ENCODE measurements at places on chromosomes 1 and 21. TPM values are rescaled to one million over a fixed set of nuclear protein-coding genes. Genes with fewer than 3 reads are reported as not detected.

- no peak for DNase-seq
Observed at GRCh38 chr1:204250428-204251030, 36.7 kb upstream of the GOLT1A start.

- DNase-seq, result no peak
Observed at GRCh38 chr1:75855734-75856133, 59.1 kb downstream of the MSH4 start.

DNA sequence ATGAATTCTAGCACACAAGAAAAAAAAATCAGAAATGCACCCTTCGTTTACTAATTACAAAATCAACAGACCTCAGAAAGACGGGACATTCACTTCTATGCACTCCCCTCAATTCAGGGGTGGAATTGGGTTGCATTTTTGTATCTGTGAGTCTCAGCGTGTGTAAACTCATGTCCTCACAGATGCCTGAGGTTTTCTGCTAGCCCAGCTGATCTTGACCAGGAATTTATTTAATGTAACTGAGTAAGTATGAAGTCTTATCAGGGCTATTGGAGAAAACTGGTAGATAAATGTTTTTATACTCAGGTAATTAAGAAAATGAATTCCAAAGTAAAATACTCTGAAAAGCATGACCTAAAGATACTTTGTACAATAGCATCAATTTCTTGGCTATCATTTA, 167.7 kb downstream of the RUNX1 start:
- DNase-seq, result peak; percentile 74

DNA sequence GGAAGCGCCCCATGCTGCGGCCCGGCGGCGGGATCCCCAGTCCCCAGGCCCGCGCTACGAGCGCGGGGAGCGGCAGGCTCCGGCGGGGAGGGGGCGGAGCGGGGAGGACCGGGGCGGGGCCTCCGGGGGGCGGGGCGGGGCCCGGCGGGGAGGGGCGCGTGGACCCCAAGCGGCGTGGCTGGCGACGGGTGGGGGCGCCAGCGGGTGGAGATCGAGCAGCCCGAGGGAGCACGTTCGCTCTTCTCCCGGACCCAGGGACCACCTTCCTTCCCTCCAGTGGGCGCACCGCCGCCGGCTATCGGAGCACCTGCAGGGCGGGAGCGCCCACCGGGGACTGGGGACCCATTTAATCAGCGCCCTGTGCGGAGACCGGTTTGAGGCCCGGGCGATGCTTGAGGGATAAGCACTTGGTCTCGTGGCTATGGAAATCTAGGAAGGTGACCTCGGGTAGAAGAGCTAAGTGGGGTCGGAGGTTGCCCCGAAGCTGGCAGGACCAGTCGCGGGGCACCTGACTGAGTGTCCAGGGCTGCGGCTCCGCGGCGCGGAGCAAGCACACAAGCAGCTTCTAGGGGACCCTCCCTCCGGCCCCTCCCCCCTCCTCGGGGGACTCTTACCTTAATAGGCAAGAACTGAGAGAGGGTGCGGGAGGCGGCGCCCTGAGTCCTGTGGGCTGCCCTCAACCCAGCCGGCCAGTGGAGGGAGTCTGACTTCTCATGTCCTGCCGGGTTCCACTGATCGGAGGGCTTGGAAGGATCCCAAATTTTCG, at the start of gene TSPAN2:
Gene TSPAN2 (minus strand): TSS at position 84 of the 766 bp plus-strand sequence. CDS start 71 bp downstream, at position 13.
- DNase-seq, result no peak

DNA sequence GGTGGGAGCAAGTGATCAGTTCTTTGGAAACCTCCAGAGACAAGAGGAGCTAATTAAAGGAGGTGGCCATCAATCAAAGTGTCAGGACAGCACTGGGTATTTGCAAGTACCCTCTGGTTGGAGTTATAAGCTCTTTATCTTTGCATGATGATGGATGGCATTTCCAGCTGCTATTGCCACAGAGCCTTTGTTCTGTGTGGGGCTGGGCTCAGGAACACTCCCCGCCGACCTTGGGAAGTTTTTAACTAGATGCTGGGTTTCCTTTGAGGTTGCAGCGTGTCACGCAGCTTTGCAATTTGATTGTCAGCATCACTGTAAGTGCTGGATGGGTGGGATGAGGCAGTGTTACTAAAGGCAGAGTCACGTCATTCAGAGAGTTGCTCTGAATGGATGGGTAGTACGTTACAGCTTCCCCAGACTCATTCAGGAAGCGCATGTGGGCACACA, 68.9 kb downstream of the CNIH3 start:
- DNase-seq, result no peak

DNA sequence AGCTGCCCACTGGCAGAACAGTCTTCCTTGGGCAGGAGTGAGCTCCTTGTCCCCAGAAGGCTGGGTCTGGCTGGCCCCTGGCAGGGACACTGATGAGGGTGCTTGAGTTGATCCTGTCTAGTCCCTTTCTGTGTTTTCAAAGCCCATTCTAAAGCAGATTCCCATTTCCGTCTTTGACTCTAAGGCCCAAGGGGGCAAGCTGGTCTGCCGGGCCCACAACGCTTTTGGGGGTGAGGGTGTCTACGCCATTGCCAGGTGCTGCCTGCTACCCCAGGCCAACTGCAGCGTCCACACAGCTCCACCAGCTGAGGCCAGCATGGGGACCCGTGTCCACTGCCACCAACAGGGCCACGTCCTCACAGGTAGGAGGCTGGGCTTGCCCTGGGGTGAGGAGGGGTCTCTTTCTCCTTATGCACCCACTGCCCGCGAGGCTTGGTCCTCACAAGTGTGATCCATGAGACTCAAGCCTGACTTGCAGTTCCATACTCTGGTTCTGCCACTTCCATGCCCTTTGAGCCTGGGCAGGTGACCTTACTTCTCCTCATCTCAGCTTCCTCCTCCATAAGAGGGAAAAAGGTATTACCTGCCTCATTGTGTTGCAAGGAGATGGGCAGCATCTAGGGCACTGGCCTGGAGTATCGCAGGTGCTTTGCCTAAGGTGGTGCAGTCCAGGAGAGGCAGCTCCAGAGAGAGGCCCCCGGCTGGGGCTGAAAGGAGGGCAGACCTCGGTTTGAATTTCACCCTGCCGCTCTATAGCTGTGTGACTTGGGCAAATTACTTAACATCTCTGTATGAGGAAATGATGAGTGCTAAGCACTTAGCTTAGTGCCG, 20.2 kb downstream of the PCSK9 start:
- DNase-seq, result no peak

- DNase-seq, result no peak
Observed at GRCh38 chr1:41347276-41347675, 14.0 kb upstream of the FOXO6 start.

DNA sequence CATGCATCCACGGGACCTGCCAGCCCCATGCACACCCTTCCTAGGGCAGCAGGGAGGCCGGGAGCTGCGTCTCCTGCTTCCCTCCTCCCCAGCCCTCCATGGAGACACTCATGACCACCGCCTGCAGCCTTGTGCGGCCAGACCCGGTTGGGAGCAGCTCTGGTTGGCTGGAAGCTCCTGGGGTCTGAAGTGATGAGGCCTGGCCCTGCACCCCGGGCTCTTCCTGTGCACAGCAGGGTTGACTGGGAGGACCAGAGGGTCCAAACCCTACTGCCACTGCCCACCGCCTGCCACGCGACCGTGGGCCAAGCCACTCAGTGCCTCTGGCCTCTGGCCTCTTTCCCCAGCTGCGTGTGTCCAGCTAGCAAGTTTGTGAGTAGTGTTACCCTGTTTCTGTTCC, 111.1 kb upstream of the COL6A1 start:
- no peak for DNase-seq

GRCh38 chr1:145985129-145985501, 11.3 kb downstream of the TXNIP start:
- DNase-seq, result no peak

- DNase-seq, result no peak
Observed at GRCh38 chr1:168266644-168267186, 14.0 kb upstream of the TBX19 start.

- DNase-seq, result peak; percentile 57
Observed at GRCh38 chr1:19577036-19577435, 67.1 kb upstream of the NBL1 start.

- no peak for DNase-seq
Observed at GRCh38 chr1:110875216-110875731, 2.3 kb downstream of the CD53 start.

GRCh38 chr21:46038871-46039397, 57.4 kb downstream of the COL6A1 start:
- peak; percentile 89 for DNase-seq

- no peak for DNase-seq
Observed at GRCh38 chr1:8523666-8524206, 205.8 kb downstream of the SLC45A1 start.

RIMS3 gene
- total RNA-seq, result 0.32 TPM

NGF gene
- total RNA-seq, result 1.6 TPM

PLA2G5 gene
- total RNA-seq, result not detected

KRTCAP2 gene
- 95.3 TPM for total RNA-seq

All from fibroblast of villous mesenchyme (primary cell).